ENCODE measurements at places on chromosomes 16 and 17. TPM values are rescaled to one million over a fixed set of nuclear protein-coding genes. Genes with fewer than 3 reads are reported as not detected.

POLR2A gene
- 56.9 TPM for total RNA-seq

CCL7 gene
- not detected for total RNA-seq

ITGB3 gene
- 174 TPM for total RNA-seq

SEBOX gene
- total RNA-seq = not detected

CTRL gene
- 5.5 TPM for total RNA-seq

PTRH2 gene
- total RNA-seq = 52.2 TPM

IGF2BP1 gene
- 10.2 TPM for total RNA-seq

APPBP2 gene
- total RNA-seq = 19.9 TPM

KRTAP4-3 gene
- total RNA-seq = not detected

KRT28 gene
- not detected for total RNA-seq

PRCD gene
- not detected for total RNA-seq

CCDC154 gene
- 0.08 TPM for total RNA-seq

CTF1 gene
- total RNA-seq = 1.4 TPM
